ENCODE measurements at places on chromosomes 16 and 17.

- no peak for DNase-seq
Measured at GRCh38 chr17:20995164-20995872, 47.5 kb downstream of the USP22 start.

- no peak for DNase-seq
Measured at GRCh38 chr16:22763437-22764080, 50.4 kb upstream of the HS3ST2 start.

DNA sequence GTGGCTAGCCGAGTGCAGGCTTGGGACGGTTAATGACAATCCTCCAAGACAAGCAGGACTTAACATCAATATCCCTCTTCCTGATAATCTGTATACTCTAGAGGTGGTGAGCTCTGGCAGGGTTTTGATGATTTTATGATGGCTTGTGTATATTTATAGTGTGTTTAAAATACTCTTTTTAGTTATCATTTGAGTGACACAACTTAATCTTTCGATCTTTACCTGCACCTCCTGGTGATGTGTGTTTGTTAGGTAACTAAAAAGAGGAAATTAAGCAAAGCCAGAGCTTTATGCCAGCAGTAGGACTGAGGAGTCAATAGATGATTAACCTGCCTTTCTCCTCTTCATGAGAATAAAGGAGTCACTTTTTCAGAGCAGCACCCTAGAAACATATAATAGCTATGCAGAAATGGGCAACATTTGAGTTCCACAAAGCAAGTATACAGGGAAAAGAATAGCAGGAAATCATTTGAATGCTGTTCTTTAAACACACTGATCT is 210.5 kb downstream of the IRX3 start:
- DNase-seq: no peak

- DNase-seq: no peak
Measured at GRCh38 chr17:30308406-30308805, 16.7 kb upstream of the BLMH start.

- no peak for DNase-seq
Measured at GRCh38 chr16:57140931-57141668, 44.7 kb downstream of the PSME3IP1 start.

DNA sequence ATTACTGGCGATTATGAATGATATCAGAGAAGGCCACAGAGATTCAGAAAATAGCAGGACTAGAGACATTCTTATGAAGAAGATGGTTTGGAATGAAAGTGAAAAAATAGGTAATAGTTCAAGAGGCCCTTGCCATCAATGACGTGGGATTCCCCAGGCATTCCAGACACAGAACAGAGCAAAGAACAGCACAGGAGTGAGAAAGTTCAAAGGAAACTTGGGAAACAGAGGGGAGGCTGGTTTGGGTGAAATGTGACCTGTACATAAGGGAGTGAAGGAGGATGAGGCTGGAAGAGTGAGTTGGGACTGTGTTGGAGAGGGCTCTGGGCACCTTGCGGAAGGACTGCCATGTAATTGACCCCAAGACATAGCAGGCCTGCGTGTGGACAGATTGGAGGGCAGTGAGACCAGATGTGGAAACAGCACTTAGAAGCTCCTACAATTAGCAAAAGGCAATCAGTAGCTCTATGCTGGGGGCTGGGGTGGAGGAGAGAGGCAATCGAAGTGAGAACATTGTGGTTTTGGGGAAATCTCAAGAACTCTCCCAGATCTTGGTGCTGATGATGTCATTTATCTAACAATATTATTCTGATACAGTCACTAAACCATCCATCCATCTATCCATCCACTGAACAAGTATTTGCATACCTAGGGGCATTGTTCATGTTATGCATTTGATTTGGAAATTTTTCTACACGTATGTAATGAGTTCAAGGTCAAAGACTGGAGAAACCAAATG is 365.3 kb upstream of the ZFHX3 start:
- DNase-seq: no peak

- DNase-seq: no peak
Measured at GRCh38 chr17:57577751-57578607, 167.1 kb downstream of the CCDC182 start.

GRCh38 chr16:86367291-86368072 is 142.8 kb upstream of the FOXF1 start:
- no peak for DNase-seq

GRCh38 chr16:2979669-2980226 is 498 bp downstream of the PKMYT1 start:
- DNase-seq: no peak

DNA sequence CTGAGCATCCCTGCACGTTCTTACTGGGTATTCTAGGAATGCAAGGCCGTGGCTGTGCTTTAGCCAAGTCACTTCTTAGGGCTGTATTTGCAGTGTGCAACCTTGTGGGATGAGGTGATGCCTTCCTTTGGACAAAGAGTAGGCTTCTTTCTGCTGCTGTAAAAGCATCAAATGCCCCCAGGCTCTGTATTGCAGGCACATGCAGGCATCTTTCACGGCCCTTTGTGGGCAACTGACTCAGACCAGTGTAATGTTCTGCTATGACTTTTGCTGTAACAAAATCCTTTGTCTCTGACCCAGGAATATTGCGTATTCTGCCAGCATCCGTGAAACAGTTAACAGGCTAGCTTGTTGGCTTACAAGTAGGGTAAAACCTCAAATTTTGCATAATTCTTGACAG is 30.9 kb upstream of the GCSH start:
- no peak for DNase-seq

DNA sequence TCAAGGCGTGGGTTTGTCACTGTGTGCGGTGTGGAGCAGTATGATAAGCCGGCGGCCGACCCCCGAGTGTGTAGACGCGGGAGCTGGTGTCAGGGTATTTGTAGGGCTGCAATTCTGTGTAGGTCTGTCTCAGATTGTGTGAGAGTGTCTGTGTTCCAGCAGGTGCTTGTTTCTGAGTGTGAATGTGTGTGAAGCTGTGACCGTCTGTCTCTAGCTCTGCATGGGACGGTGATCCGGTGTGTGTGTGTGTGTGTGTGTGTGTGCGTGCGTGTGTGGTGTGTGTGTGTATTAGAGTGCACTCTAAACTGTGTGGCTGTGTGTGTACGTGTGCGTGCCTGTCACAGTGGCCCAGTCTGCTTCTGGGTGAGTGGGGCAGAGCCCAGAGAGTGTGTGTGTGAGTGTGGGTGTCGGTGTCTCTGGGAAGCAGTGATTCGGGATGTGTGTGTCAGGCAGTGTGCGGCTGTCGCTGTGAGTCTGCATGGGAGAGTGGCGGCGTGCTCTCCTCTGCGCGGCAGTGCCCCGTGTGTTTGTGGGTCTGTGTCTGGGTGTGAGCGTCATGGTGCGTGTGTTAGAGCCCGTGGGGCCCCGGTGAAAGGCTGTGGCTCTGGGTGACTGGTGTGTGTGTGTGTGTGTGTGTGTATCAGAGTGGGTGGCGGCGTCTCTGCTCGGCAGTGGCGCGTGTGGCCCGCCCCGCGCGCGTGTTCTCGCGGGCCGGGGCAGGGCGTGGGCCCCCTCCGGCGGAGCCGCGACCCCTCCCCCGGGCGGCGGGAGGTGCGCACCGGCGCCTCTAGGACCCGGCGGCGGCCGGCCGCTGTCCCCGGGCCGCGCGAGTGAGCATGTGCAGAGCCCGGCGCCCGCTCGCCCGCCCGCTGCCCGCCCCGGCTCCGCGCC is at the start of gene WSCD1:
TSS of gene WSCD1 (plus strand) at position 841 of the 891 bp plus-strand sequence. CDS start 10,280 bp downstream, outside the sequence.
- DNase-seq: peak; percentile 48

GRCh38 chr16:87407511-87408112 is 15.5 kb downstream of the MAP1LC3B start:
- DNase-seq: no peak

GRCh38 chr16:16910666-16911065 is 531.7 kb downstream of the NPIPA7 start:
- no peak for DNase-seq

GRCh38 chr17:5068236-5068635 is 10.0 kb upstream of the ZFP3 start:
- no peak for DNase-seq

DNA sequence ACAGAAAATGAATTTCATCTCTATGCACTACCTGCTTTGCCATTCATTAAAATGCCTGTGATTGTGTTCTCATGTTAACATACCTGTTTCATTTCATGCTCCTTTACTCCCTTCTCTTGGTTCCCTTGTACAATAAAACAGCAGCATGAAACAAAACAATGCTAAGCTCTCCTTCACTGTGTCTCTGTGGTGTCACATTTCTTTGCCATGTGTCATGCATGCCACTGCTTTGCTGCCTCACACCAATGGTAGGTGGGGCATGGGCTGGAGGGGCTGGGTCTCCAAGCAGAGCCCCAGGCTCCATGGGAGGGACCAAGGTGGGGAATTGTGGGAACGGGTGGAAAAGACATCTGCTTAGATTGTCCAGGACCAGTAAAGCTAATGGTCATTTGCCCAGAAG is 83.6 kb downstream of the RGS9 start:
- DNase-seq: no peak

GRCh38 chr17:15290605-15291004 is 25.5 kb upstream of the PMP22 start:
- no peak for DNase-seq

DNA sequence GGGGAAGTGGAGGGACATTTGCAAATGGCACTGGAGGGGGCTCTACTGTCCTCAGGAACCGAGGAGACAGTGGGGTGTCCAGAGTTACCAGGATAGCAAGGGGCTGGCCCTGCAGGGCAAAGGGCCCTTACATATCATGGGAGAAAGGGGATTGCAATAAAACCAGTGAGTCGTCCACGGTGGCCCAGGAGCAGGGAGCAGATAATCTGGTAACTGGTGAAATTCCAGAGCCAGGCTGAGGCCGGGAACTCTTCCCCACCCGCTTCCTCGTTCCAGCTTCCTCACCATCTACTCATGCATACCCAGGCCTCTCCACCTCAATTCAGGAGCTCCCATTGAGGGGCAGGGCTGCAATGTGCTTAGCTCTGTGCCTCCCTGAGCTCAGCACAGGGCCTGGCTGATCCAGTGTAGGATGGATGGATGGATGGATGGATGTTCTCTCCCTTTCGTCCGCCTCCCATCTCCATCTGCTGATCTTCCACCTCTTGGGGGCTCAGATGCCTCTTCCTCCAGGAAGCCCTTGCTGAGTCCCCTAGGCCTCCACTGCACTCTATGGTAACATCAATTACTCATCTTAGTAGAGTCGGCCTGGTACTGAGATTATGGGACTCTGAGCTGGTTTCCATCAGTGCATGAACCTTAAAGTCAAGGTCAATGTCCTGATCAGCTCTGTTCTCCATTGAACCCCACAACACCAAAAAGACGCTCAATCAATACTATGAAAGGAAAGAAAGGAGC is 41.2 kb upstream of the NDRG4 start:
- DNase-seq: no peak

- DNase-seq: no peak
Measured at GRCh38 chr17:41116297-41116696, 1.9 kb downstream of the KRTAP4-11 start.

DNA sequence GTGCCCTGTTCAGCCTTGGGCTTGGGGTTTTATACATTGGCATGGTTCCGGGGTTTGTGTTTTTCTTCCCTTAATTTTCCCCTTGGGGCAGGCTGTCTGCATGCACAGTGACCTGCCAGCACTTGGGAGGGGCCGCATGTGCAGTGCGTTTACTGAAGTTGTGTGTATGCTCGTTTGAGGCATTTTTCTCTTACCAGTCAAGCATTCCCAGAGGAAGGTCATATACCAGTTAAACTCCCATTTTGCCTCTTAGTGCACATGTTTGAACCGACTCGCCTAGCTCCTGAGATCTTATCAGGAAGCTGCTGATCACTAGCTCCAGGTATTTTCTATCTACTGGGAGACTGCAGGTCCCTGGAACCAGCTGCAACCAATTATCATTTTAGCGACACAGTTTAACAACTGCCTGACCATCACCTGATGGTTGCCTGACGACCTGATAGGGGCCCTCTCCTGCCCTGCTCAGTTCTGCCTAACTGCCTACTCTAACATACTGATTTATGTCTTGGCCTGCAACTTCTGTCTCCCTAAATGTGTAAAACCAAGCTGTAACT is 51.4 kb downstream of the MFSD11 start:
- DNase-seq: no peak

GRCh38 chr16:27238591-27238990 is 30.0 kb downstream of the NSMCE1 start:
- DNase-seq: peak; percentile 9
